SK-N-SH treated with all-trans-retinoic acid at 6 μM for 48 hours (cell line): ENCODE measurements at places on chromosomes 2 and 18.

- no peak for ATAC-seq
These were observed 50.8 kb downstream of the NRP2 start for GRCh38 chr2:205733082-205733481.

GRCh38 chr18:3716116-3716660, 266.2 kb downstream of the TGIF1 start:
- no peak for ATAC-seq

DNA sequence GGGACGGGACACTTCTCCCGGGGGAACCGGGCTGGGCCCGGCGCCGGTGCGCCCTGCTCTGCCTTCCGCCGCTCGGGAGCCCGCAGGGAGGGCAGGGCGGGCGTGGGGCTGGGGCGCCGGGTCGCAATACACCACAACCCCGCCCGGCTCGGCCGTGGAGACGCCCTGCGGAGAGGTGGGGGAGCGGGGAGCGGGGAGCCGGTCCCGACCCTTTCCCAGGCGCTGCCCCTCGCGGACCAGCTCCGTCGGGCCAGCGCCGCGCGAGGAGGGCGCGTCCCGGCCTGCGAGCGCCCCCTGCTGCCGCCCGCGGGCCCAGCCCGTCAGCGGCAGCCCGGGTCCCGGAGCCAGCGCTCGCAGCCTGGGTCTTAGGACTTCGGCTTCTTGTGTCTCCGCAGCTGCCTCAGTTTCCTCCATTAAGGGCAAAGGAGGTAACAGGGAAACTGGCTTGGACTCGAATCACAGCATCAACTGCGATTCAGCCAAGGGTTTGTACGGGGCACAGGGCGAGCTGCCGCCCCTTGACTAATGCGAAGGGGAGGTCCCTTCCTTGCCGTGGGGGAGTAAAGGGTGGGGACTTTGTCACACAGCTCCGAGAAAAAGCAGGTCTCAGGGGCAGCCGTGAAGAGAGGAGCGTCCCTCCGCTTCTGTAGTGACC, 635 bp upstream of the ADRA2B start:
- ATAC-seq: peak; percentile 92

DNA sequence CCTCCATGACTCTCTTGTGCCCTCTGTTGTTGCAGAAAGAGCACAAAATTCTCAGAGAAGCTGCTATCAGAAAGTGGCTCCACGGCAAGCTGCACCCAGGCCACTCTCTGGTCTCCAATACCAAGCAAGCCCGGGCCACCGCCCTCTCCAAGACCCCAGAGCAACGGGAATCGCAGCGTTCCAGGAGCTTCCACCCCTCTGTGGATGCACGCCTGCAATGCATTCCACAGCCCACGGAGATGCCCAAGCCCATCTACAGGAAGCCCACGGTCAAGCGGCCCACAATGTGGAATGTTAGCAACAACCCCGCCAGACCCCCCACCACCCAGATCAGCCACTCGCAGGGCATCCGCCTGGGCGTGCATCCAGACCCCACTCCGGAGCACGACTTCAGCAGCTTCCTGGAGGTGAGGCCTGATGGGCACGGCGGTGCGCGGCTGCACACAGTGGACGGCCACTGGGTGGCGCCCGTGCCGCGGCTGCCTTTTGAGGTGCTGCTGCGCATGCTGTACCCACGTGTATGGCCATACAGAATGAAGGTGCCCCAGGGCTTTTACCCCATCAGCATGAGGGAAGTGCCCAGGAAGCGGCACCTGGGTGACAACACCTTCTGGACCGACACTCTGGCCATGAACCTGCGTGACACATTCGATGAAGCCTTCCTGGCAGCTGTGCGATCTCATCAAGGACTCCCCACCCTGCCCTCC, 6.3 kb downstream of the ANKRD53 start:
- peak; percentile 56; the same call in 2 of the 3 replicates for ATAC-seq

DNA sequence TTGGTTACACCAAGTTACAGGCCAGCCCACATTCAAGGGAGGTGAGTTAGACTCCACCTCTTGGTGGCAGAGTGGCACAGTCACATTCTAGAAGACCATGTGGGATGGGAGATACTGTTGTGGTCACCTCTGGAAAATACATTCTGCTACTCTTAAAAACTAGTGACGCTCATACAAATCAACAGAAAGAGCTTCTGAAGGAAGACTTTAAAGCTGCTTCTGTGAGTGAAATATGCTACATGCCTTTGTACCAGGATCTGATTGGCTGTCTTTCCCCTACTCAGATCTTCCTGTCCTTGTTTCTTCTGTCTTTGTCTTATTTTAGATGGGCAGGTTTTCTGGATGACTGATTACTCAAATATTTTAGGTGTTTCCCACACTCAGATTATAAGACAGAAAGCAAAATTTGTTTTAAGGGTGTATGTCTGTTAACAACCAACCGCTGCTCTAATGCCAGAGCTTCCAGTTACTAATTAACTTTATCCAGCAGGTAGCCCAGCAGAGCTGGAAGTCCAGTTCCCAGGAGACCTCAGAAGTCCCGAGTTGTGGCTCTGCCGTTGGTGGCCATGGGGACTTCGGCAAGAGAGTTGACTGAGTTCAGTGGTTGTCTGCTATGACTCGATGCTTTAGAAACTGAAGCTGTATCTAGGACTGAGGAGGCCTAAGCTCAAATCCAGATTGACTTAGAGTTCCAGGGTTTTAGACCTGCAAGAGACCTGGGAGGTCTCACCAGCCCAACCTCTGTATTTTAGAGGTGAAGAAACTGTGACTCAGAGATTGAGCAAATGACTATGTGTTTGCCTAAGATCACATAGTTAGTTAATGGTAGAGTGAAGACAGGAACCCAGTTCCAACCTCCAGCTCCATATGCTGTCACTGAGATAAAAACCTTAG, 7.4 kb downstream of the IL1R2 start:
- ATAC-seq: no peak

DNA sequence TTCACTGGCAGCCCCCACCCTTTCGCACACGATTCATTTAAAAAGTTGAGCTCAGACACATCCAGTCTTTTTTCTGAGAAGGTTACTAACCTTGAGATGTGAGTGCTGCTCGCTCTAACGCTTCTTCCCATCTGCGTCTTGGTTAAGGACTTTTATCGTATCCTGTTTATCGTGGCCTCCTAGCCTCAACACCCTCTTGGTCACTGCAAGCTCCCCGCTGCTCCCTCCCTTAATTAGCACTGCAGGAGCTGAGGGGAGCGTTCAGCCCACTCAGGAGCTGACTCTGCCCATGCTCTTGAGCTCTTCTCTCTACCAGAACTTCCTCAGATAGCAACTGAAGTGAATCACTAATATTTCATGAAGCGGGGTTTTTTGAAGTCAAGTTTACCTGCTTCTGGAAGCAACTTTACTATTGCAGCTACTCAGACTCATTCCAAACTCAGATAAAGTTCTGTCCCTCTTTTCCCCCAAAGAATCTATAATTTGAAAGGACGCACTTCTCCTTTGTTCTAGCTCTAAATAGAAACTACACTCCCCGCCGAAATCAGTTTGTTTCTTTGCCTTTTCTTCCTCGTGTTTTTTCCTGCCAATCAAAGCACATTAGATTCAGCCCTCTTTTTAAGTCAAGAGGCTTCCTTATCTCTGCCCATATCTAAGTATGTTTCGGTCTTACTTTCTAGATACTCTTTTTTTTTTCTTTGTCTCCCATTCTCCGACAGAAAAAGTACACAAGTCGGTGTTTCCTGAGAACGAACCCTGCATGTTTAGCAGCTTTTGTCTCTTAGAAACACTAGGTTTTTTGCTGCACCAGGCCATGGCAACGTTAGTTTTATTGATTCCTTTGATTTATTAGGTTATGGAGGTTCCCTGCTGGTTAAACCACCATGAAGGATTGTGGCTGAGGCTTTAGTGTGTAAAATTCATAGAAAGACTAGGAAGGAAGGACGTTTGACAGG, 9.3 kb upstream of the CD226 start:
- no peak for ATAC-seq

- no peak for ATAC-seq
These were observed 22.0 kb downstream of the DRC1 start for GRCh38 chr2:26423750-26424149.

GRCh38 chr2:203431391-203432185, 103.4 kb downstream of the ABI2 start:
- no peak for ATAC-seq

GRCh38 chr2:133255360-133255759, 312.9 kb downstream of the NCKAP5 start:
- no peak for ATAC-seq

GRCh38 chr2:112482309-112483041, 519 bp downstream of the TTL start:
- peak; percentile 15 for ATAC-seq

- no peak for ATAC-seq
These were observed 97.5 kb upstream of the ZFP36L2 start for GRCh38 chr2:43323857-43324256.

- no peak for ATAC-seq
These were observed 75.5 kb upstream of the MSTN start for GRCh38 chr2:190138032-190138431.

DNA sequence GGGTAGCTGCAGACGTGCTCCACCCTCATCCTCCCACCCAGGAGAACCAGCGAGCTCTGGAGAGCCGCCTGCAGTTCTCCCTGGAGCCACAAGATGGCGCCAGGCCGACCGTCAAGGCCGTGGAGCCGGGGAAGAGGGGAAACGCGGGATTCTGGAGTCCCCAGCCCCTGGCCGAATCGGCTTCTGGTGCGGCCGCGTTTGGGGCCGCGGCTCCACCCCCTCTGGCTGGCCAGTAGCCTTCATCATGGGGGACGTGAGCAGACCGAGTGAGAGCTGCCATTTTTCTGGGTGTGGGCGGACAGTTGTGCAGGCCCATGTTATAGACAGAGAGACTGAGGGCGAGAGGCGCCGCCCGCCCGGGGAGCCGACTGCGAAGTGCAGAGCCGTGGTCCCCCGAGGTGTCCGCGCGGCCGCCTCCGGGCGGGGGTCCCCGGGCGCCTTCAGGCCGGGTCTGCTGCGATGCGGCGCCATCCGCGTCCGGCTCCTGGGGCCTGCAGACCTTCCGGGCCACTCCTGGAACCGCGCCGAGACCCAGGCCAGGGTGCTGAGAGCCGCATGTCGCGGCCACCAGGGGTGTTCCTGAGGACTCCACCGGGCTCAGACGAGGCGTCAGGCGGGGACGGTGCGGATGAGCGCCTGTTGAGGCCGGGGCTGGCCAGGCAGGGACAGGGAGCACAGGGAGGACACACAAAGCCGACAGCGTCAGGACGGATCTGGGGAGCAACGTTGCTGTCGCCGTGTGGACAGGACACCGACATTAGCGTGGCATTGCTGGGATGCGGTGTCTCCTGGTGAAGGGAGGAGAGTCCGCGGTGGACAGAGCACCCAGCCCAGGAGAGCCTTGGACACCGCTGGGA, 418.2 kb upstream of the HS6ST1 start:
- ATAC-seq: peak; percentile 57; the same call in 2 of the 3 replicates

DNA sequence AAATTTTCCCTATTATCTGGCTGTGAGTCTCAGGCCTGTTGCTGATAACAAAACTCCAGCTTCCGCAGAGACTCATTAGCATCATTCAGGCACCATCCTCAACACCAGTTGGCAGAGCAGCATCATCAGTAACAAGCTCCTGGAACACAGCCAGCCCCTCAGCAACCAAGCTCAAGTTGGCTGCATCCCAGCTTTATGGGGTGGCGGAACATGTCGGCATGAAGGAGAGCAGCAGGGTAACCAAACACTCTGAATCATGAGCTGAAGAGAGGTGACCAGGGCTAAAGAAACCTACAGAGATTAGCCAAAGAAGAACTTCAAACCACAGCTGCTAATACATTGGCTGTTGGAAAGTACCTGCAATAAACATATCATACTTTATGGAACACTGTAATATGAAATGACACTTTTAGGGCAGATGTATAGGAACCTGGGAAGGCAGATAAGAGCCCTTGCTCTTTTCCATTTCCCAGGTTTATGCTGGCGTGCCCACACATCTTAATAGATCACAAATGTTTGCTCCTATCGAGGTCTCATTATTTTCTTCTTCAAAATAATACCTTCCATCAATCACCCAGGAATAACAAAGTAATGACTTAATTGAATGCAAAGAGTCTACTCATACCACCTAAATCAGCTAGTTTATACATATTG, 63.8 kb downstream of the PDE11A start:
- ATAC-seq: peak; percentile 89

DNA sequence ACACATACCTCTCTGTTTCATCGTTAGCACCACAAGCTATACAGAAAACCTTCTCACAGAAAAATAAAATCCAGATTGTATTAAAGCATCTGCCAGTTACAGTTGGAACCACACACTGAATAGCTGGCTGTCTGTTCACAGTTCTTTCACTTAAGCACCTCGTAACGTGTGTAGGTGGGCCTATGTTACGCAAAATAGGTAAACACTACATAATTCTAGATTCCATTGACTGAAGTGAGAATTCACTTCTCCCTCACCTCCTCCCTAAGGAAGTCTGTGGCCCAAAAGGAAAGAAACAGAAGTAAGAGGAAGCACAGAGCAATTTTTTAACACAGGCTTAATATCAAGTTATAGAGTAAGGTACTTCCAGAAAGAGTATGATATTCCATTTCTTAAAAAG, 24.9 kb downstream of the PELI1 start:
- no peak for ATAC-seq

DNA sequence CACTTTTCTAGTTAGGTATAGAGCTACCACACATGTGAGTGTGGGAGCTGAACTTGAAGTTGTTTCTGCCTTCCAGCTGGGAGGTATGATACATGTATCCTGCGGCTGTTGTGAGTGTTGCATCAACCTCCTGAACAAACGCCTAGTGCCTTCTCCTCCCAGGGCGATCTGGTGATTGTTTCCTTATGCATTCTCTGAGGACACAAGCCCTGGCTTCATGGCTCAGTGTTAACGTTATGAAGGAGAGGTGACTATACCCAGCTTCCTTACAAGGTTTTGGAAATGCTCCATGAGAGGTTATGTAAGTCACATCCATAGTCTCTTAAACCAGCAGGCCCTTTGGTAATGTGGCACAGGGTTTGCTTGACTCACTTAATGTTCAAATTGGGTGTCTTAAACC, 64.9 kb downstream of the SPRED2 start:
- peak; percentile 87 for ATAC-seq
